A549 treated with DMSO at 1 μM for 4 hours (cell line): ENCODE measurements at places on chromosomes 5 and 9. TPM values are rescaled to one million over a fixed set of nuclear protein-coding genes. Genes with fewer than 3 reads are reported as not detected.

TMEM215 gene
- total RNA-seq: not detected in 5 replicates

SPATA31E1 gene
- 0.04 TPM in 1 of 5 replicates, not detected in the others for total RNA-seq

GZMA gene
- not detected in 5 replicates for total RNA-seq

TTC39B gene
- total RNA-seq: 0.57 to 1.2 TPM (median 0.99 TPM) in 5 replicates

PIP5KL1 gene
- total RNA-seq: 2.0 to 2.6 TPM (median 2.1 TPM) in 5 replicates

PTPN3 gene
- 13.5 to 18.5 TPM (median 16.0 TPM) in 5 replicates for total RNA-seq

PAEP gene
- total RNA-seq: 0.13 to 0.46 TPM (median 0.20 TPM) in 3 of 5 replicates, not detected in the others

GLRX gene
- 43.9 to 74.3 TPM (median 52.1 TPM) in 5 replicates for total RNA-seq

TOMM5 gene
- total RNA-seq: 322 to 345 TPM (median 337 TPM) in 5 replicates

PPP3R2 gene
- not detected in 5 replicates for total RNA-seq

ETF1 gene
- 123 to 152 TPM (median 137 TPM) in 5 replicates for total RNA-seq

ADAMTS13 gene
- total RNA-seq: 0.49 to 0.82 TPM (median 0.52 TPM) in 5 replicates

STKLD1 gene
- total RNA-seq: 0.55 to 1.5 TPM (median 1.1 TPM) in 5 replicates

NME5 gene
- total RNA-seq: not detected in 5 replicates

NMUR2 gene
- 0.05 to 0.10 TPM (median 0.06 TPM) in 5 replicates for total RNA-seq

KCNIP1 gene
- not detected in 5 replicates for total RNA-seq

PCDHGA5 gene
- total RNA-seq: 0.07 to 0.22 TPM (median 0.18 TPM) in 5 replicates

ISCA1 gene
- 45.5 to 49.9 TPM (median 47.8 TPM) in 5 replicates for total RNA-seq

ZNF354B gene
- 4.9 to 6.6 TPM (median 5.1 TPM) in 5 replicates for total RNA-seq

TPD52L3 gene
- total RNA-seq: not detected in 5 replicates

SKIC3 gene
- total RNA-seq: 20.5 to 26.3 TPM (median 24.2 TPM) in 5 replicates

KCNV2 gene
- not detected in 5 replicates for total RNA-seq

RASGEF1C gene
- total RNA-seq: 0.07 to 0.18 TPM (median 0.14 TPM) in 4 of 5 replicates, not detected in the other

GABBR2 gene
- 0.10 to 0.22 TPM (median 0.15 TPM) in 5 replicates for total RNA-seq

SOHLH1 gene
- not detected in 5 replicates for total RNA-seq

PCDHGA12 gene
- 0.02 to 0.03 TPM in 2 of 5 replicates, not detected in the others for total RNA-seq

SHC3 gene
- 0.38 to 0.71 TPM (median 0.50 TPM) in 5 replicates for total RNA-seq

FSTL4 gene
- 2.0 to 5.1 TPM (median 3.9 TPM) in 5 replicates for total RNA-seq

TAF1L gene
- total RNA-seq: 0.02 TPM in 1 of 5 replicates, not detected in the others

LCN1 gene
- not detected in 5 replicates for total RNA-seq

KIF27 gene
- 1.1 to 1.8 TPM (median 1.4 TPM) in 5 replicates for total RNA-seq

LAMC3 gene
- 1.1 to 2.8 TPM (median 2.0 TPM) in 5 replicates for total RNA-seq

ACTBL2 gene
- 0.02 to 0.09 TPM (median 0.06 TPM) in 5 replicates for total RNA-seq

KIF24 gene
- total RNA-seq: 3.5 to 4.2 TPM (median 3.6 TPM) in 5 replicates

ORM2 gene
- not detected in 5 replicates for total RNA-seq

MAMDC4 gene
- 1.8 to 5.4 TPM (median 4.1 TPM) in 5 replicates for total RNA-seq

RANBP3L gene
- total RNA-seq: not detected in 5 replicates

TTC33 gene
- total RNA-seq: 9.3 to 13.3 TPM (median 12.2 TPM) in 5 replicates

NRG2 gene
- total RNA-seq: 2.0 to 2.3 TPM (median 2.2 TPM) in 5 replicates

ARSK gene
- 6.3 to 9.6 TPM (median 7.5 TPM) in 5 replicates for total RNA-seq

AGXT2 gene
- total RNA-seq: not detected in 5 replicates

GRM6 gene
- total RNA-seq: not detected in 5 replicates

MFAP3 gene
- total RNA-seq: 22.9 to 31.2 TPM (median 29.7 TPM) in 5 replicates

PDE8B gene
- 1.1 to 1.6 TPM (median 1.3 TPM) in 5 replicates for total RNA-seq

BTNL9 gene
- total RNA-seq: 0.81 to 1.4 TPM (median 0.87 TPM) in 5 replicates

FGD3 gene
- total RNA-seq: 0.11 to 0.41 TPM (median 0.23 TPM) in 5 replicates

FBXL7 gene
- 0.89 to 1.9 TPM (median 1.6 TPM) in 5 replicates for total RNA-seq

MCTP1 gene
- 8.9 to 11.3 TPM (median 10.1 TPM) in 5 replicates for total RNA-seq

SH3GL2 gene
- total RNA-seq: 0.05 to 0.17 TPM (median 0.07 TPM) in 5 replicates
